ENCODE measurements at places on chromosomes 6 and 20.

DNA sequence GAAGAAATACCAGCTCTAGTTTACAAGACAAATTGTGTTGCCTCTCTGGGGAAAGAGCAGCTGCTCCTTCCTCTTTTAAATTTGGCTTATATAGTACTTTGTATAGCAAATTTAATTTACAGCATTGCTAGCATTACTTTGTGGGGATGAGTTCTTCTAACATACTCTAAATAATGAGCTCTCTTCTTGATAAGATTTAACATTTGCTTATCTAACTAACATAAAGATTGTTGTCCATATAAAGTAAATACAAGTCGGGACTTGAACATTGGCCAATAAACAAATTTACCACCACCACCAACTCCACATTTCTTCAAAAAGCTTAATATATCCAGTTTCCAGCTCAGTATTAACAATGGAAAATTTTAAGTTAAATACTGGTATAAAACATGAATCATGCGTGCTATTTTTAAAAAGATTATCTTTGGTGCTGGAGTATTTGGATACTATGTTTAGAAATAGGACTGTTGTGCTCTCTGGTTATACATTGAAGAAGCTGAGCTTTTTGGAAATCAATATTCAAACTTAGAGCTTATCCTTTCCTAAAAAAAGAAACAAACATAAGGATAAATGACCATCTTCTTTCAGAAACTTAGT lies 1146.9 kb upstream of the GJE1 start:
- DNase-seq: no peak

DNA sequence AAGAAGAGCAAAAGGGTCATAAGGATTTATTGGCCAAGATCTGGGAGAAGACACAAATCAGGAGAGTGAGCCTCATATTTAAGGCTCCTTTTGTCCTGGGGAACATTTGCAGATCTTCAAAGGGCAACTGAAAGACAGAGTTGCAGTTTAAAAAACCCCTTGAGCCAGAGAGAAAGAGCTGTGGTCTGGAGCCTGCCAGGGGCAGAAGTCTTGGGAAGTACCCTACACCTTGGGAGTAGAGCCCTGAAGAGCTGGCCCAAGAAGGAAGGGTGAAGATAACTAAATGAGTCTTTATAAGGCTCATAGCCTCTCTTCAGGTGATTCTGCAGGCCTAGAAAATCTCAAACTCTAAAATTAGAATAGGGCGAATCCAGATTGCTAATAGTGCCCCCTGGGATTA lies 40.0 kb upstream of the ERVFRD-1 start:
- no peak for DNase-seq

DNA sequence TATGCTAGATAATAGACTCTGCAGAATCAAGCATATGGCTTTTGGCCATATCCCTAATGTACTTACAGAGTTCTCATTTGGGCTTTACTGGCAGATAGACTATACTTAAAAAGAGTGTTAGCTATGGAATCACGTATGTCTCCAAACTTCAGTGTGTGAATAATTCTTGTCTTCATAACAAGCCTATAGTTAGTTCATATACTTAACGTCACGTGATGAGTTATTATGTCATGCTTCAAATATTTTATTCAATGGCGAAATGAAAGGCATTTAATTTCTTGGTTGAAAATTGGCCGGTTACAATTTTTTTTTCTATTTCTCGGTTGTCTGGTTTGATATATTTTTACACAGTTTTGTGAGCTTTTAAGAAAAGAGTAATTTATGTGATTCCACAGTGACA lies 62.7 kb downstream of the MEI4 start:
- DNase-seq: no peak

DNA sequence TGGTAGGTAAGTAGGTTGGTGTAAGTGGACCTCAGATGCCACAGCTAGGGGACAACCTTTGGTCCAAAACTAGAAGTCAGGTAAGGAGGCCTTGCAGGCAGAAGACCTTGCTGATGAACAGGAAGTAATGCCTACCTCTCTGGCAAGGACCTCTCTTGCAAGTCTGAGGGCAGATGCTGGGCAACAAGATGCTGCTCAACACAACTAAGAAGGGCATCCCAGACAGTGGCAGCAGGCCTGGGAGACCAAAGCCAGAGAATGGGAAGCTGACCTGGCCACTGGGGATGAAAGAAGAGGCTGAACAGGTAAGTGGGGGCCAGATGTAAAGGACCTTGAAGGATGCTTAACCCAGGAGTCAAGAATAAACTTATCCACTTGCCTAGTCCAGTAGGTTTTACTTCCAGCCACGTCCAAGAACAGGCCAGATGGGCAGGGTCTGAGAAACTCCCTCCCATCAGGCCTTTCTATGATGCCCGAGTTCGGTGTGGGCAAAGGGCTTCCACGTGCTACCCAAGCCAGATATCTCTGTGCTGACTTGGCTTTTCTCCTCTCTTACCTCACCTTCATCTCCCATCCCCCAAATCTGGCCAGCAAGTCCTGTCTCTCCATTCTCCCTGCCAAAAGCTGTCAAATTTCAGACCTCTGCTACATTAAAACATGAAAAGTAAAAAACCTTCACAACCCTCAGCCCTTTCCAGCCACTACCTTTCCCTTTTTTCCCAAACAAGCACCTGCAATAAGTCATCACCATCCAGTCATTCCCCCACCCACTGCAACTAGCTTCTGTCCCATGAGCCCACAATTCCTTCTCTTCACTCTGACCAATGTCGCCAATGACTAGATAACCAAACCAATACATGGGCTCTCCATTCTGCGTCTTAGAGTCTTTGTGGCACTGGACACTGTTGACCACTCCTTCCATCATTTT lies 11.5 kb upstream of the PLCG1 start:
- DNase-seq: no peak

- DNase-seq: no peak
Observed at GRCh38 chr6:52371656-52372191, 9.8 kb downstream of the PAQR8 start.

GRCh38 chr6:111922454-111923297 lies 49.4 kb upstream of the FYN start:
- DNase-seq: no peak

GRCh38 chr6:137808191-137808590 lies 58.9 kb upstream of the TNFAIP3 start:
- DNase-seq: no peak

DNA sequence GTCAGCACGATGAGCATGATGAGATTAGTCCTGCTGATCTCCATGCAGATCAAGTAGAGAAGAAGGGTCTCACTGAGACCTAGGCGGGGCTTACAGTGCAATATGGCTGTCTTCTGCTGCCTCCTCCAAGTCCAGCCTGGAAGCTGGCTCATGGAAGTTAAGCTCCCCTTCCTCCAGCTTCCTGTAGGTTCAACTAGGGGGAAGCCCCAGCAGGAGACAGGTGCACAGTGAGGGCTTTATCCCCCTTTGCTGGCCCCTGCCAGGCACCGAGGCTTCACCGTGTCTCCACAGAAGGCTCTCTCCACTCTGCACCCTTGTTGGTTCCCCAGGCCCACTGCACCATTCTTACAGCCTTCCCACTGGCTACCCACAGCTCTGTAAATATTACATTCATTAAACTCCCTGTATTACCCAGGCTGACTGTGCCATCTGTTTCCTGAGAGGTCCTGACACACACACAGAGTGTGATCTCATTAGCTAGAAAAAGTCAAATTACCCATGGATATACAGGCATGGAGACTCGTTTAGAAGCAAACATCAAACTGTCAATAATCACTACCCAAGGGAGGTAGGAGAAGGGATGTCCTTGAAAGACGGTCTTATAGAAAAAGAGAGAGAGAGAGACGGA lies 90.4 kb downstream of the SLC2A10 start:
- DNase-seq: no peak

- no peak for DNase-seq
Observed at GRCh38 chr6:128280066-128280465, 240.3 kb downstream of the PTPRK start.

DNA sequence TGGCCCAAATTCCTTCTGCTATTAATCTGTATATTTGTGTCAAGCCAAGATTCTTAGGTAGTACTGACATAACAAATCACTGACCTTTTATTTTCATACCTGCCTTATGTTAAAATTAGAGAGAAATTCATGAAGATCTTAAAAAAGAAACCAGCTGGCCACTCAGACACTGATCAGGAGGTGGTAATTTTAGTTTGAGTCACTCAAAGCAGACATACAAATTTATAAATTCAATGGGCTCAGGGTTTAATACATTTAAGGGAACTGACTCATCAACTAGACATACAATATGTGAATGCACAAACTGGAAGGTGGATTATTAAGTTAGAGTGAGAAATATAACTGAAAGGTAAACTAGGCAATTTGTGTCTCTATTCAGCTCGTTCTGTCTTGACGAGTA lies 711.9 kb upstream of the EYS start:
- DNase-seq: no peak

DNA sequence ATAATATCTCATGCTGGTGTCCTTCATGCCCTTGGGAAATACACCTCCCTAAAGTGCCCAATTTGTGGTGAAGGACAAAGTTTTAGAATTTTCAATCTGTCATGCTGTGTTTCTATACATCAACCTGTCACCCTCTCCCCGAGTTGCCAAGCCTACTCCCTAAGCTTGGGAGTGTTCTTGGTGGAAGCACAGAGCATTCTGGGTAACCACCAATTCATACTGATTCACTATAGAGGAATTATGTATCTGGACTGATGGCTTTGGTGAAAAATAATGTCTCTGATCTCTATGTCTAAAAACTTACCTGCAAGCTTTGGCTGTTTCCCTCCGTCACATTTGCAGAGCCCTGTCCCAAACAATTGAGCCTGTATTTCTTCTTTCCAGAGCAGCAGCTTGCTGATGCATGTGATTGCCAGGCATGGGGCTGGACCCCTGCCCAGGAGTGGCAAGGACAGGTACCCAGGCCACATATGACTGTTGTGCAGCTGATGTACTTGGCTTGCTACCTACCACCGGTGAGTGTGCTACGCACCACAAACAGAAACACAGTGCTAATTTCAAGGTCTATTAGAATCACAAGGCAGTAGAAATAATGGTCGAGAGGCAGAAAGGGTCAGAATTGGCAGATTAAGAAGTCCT lies 202.8 kb upstream of the CITED2 start:
- no peak for DNase-seq

DNA sequence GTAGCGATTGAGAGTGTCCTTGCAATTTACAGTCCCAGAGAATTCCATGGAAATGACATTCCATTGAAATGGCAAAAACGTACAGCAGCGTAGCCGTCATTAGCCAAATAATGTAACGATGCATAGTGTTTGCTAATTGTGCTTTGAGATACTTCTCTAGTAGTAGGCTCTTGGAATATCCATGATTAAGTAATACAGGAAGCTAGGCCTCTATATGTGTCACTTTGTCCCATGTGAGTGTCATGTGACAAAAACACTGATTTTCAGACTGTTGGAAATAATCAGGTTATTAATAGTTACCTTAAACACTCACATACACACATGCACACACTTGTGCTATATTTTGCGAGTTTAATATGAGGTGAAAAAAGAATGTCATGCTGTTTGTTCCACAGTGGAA lies 35.2 kb downstream of the SLX4IP start:
- DNase-seq: no peak

DNA sequence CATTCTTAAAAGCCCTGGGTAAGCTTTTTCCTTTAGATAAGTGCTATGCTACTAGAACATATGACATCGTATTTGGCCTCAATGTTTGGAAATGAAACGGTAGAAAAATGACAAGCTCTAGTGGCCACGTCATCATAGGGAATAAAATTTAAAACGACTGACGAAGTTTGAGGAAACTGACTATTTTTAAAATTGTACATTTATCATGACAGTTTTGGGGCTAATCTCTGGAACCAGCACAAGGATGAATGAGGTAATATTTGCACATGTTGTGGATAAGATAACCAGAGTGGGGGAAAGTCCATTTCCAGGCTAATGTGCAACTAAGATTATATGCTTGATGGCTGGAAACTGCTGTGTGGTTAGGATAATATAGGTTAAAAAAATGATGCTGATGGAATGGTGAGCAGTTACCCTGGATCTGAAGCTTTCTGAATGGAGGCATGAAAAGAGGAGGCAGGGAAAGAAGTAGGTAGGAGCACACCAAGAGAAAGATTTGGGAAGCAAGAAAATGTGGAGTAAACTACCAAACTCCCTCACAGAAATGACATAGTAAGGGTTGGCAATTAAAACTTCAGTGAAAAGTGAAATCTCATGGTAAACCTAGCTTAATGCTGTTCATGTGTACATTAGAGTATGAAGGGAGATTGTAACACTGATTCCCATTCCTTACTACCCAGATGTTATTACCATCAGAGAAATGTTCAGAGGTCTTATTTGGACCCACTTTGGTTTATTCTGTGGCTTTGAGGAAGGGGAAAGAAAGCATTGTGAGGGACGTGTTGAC lies 42.7 kb upstream of the CEP162 start:
- DNase-seq: no peak

DNA sequence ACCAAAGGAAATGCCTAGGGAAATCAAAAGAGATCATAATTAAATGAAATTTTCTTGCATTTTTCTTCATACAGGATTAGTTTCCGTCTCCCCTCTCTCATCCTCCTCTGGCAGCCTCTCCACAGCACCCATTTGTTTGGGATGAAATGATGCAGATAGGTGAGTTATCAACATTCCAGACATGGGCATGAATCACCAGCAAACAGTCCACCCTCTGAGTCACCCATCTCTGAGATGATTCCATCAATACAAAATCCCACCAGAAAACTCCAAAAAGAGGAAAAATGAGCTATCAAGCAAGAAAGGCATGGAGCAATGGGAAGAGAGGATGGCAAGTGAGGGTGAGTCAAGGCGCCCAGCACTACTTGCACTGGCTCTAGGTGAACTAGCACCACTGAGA lies 11.4 kb downstream of the MC3R start:
- no peak for DNase-seq

DNA sequence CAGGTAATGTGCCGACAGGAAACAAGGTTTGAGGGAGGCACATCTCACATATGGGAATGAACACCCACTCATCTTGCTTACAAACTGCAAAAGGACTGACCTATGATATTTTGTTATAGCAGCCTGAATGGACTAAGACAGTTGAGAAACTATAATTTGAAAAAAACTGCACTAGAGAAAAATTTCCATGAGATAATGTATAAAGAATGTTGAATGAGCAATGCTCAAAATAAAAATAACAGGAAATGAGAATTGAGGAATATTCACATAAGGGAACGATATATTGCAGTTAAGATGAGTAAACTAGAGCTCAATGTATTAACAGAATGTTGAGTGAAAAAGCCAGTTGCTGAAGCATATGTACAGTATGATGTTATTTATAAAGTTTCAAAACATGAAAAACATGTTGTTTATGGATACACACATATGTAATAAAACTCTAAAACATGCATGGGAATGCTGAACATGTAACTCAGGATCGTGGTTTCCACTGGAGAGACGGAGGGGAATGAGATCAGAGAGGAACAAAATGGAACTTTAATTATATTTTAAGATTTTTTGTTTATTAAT lies 6.3 kb upstream of the TBC1D22B start:
- DNase-seq: no peak

DNA sequence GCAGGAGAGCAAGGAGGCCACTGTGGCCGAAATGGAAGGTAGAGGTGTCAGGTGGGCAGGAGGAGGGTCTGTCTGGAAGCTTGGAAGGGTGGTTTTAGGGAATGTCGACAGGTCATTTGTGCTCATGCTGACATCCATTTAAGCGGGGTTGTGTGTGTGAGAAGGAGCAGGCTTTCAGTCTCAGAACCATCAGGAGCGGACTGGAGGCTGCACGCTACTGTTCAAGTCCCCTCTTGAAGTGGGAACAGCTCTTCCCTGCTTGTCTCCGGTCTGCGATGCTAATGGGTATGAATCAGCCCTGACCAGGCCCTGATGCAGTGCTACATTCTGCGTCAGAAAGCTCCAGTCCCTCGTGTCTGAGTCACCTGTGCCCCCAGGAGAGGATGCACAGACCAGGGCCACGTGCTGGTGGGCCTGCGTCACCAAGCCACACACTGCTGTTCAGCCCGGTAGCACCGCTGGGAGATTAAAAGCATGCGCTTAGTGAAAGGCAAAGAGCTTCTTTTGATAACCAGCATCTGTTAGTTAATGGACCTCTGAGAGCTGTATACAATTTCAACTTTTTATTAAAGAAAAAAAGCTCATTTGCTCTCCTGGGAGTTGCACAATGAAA lies 58.0 kb downstream of the APCDD1L start:
- DNase-seq: no peak
